Stimulated activated CD8-positive, alpha-beta memory T cell treated with anti-CD3 and anti-CD28 coated beads, Interleukin-15, amount 100 ng/mL, for 1 hour (primary cell): ENCODE measurements at places on chromosomes 13 and 19.
A peak's percentile ranks its signal among the peaks of the same experiment; 100 is the strongest.

DNA sequence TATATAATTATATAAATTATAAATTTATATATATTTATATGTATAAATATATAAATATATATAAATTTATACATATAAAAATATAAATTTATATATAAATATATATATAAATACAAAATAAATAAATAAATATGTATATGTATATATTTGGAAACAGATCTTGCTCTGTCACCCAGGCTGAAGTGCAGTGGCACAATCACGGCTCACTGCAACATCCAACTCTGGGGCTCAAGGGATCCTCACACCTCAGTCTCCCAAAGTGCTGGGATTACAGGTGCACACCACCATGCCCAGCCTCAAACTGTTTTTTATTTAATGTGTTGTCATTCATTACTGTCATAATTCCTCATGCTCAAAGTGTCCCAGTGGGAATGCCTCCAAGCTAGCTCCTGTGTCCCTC is 25.2 kb upstream of the PDCD5 start:
- DNase-seq: no peak

DNA sequence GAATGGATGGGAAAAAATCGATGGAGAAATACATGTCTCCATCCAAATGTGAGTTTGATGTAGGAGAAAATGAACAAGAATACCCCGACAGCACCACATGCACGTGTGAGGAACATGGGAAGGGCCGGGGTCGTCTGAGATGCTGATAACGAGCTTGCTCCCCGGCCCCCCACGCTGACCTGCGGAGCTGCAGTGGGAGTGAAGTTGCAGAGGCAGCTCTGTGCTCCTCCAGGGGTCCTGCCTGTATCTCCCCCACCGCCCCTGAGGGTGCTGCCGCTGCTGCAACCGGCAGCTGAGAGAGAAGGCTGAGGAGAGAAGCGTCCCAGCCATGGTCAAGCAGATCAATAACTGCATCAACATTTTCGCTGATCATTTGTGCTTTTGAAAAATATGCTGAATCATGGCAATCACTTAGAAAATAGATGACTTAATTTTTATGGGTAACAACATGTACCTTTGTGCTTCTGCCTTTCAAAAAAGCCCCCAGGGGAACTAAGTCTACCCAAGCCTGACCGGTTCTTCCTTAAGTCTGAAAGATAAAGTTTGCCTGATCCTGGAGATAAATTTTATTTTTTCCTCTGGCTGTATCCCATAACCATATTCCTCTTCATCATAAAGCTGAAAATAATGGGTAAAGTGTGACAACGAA is 18.2 kb upstream of the NAXD start:
- DNase-seq: no peak

- peak; percentile 39 for DNase-seq
Measured at GRCh38 chr19:3178377-3178972, at the start of gene S1PR4. TSS of gene S1PR4 (plus strand) at chr19:3178769. CDS start at chr19:3178793, 24 bp downstream.

DNA sequence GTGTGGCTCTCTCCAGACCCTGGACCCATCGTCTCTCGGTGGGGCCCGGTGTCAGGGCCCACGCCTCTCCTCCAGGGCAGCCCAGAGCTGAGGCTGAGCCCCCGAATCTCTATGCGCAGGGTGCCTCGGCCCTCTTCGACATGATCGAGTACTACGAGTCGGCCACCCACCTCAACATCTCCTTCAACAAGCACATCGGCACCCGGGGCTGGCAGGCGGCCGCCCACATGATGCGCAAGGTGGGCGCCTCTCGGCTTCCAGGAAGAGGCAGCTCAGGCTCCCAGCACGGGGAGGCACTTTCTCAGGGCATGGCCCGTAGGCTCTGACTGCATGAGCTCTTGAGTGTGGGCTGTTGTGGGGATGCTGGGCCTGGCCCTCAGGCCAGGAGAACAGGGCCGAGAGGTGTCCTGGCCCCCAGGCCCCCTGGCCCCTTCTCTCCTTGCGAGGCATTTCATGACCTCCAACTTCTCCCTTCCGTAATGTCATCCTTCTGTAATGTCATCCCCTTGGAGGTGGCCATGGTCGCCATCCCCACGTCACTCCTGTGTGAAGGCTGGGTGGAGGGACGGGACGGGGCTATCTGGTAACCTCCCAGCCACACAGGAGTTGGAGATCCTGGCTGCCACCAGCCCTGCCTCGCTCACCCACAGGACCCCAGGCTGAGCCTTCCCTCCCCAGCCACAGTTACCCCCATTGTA is 19.4 kb downstream of the NKPD1 start:
- no peak for DNase-seq

- no peak for DNase-seq
Measured at GRCh38 chr19:35650581-35650980, 2.5 kb downstream of the COX6B1 start.

DNA sequence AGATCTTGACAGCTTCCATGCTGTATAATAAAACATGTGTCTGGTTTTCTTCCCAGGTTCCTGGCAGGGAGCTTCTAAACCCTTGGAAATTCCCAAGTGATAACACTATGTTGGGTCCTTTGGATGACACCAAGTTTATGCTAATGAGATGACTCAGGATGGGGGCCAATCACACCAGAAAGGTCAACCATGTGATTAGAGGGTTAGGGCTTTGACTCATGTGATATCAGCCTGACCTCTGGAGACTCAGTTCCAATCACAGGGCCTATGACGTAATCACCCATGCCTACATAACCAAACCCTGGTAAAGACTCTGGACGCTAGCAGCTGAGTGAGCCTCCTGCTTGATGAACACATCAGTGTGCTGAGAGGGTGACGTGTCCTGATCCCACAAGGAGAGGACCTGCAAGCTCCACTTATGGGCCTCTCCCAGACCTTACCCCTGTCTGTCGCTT is 203.6 kb downstream of the DCLK1 start:
- DNase-seq: no peak

DNA sequence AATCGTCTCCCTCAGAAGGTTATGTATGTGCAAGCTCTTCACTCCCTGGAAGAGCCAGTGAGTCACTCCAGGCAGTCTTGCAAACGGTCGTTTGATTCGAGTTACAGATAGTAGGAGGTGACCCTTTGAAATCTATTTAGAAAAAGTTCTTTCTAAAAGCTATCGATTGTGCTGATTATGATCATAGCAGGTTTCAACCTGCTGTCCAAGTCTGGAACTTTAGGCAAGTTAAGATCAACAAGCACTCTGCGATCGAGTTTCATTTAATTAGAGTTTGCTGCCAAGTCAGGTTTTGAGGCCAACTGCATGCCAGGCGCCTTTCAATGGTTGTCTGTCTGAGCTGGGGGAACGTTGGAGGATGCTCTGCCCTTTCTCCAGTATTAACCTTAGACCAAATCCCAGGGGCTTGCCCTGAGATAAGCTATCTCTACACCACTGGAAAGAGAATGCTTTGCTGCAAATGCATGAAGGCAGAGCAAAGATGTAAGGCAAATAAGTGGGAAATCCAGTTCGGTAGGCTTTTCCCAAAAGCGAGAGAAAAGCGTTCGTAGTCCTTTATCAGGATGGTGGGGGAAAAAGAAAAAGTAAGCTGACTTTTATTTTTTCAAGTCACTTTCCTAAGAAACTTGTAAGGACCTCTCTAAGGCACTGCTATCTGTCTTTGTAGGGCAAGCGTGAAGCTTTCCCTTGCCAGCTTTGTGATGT is 287.5 kb downstream of the ATP8A2 start:
- no peak for DNase-seq

GRCh38 chr19:53576941-53577653 is 39.2 kb downstream of the ZNF331 start:
- DNase-seq: no peak

DNA sequence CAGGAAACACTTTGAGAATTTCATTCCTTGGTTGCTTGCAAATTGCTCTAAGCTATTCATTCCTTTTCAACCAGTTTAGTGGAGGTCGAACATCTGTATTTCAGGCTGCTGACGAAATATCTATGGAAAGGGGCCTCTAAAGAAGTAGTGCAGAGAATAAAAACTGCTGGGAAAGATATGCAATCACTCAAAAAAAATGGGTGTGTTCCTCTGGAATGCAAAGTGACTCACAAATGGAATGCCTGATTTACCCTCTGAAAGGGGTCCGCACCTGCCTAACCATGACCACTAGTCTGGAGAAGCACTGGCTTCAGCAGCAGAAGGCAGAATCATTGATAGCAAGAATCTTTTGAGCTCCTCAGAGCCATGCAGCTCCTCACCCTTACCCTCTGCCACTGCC is 129.4 kb downstream of the PCDH9 start:
- DNase-seq: no peak

GRCh38 chr19:49676136-49676783 is 811 bp upstream of the PRMT1 start:
- peak; percentile 40 for DNase-seq

GRCh38 chr13:43008596-43008995 is 14.8 kb upstream of the DNAJC15 start:
- no peak for DNase-seq

DNA sequence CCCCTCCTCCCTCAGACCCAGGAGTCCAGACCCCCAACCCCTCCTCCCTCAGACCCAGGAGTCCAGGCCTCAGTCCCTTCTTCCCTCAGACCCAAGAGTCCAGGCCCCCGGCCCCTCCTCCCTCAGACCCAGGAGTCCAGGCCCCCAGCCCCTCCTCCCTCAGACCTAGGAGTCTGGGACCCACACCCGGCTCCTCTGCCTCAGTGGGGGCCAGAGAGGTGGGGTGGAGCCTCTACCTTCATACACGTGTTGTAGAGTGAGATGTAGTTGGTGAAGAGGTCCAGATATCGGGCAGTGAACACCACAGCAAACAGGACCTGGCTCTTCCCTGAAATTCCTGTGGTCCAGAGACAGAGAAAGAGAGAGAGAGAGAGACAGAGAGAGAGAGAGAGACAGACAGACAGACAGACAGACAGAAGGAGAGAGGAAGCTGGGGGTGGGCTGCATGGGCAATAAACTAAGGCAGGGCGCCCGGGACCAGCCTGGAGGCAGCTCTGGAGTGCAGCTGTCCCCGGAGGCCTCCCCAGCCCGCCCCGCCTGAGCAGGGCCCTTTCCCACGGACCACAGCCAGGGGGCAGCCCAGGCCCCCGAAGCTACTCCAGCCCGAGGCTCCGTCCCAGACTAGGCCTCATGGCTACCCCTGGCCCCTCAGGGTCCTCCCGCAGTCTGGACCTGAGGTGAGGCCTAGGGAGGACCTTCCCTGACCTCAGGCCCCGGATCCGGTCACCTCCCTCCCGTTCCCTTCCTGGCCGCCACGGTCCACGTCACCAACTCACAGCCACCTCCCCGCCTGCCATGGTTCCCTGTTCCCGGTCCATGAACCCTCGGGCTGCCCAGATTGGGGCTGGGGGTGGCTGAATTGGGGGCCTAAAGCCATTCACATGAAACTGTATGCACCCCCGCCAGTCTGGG is 907 bp downstream of the KDELR1 start:
- no peak for DNase-seq

DNA sequence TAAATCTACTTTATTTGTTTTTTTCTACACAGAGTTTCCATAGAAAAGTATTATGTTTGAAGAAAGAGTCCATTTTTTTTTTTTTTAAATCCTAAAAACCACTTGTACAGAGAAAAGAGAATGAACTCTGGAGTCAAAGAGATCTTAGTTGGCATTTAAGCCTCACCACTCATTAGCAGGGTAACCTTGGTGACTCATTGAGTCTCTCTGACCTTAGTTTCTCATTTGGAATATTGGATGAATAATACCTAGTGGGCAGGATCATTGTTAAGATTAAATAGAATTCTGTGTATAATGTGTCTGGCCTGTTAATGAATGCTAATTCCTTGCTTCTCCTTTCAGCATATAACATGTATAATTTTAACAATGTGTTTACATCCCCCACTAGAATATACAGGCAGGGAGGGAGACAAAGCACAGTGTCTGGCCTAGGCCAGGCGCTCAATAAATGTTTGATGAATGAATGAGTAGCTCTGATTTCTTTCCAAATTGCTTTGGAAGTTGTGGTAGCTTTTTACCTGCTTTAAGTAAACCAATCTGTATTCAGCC is 48.7 kb upstream of the MYCBP2 start:
- no peak for DNase-seq

DNA sequence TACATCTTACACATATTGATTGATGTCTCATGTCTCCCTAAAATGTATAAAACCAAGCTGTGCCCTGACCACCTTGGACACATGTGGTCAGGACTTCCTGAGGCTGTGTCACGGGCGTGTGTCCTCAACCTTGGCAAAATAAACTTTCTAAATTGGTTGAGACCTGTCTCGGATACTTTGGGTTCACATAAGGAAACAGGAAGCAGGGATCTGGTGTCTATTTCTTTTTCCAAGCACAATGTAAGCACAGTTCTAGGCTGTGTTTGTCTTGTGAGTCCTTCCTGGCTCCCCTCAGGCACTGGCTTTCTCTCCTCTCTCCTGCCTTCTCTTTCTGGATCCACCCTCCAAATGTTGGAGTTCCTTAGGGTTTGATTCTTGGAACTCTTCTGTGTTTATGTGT is 27.6 kb upstream of the TPT1 start:
- DNase-seq: no peak

DNA sequence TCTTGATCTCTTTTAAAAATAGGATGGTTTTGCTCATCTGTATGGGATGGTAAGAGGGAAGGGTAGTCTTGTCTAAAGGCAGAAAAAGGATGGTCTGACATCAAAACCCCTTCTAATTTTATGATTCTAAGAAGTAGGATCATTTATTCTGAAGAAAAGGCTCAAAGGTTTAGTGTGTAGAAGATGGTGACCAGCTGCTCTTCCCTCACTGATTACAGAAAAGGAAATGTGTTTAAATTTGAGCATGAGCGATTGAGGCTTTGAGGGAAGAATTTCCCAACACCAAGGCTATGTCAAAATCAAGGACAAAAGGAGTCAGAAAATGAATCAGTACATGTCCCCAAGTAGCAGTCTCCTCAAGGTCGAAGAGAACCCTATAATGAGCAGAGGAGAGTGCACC is 909.8 kb downstream of the EFNB2 start:
- no peak for DNase-seq

DNA sequence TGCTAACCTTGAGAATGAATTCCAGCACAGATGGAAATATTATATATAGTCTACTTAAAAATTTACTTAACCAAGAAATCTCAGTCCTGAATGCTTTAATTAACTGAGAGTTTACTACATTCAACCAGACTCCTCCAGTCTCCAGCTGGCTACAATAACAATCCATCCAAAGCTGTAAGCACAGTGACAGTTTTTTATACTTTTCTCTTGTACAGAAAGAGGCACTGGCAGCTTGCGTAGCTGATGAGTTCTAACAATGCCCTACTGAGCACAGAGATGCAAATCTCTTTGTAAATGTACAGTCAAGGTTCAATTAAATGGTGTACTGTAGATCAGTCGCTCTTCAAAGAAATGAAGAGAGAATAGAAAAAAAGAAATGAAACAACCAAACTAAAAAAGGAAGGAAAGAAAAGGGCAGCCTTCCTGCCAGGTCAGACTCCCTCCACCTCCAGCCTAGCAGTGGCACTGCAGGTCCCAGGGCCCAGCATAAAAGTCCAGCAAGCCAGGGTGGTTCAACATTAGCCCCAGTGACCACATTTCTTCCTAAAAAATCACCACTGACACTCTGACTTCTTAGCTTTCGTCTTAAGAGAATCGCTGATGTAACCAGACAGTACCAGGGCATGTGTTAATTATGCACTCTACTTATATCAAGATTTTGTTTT is 88.4 kb downstream of the SACS start:
- no peak for DNase-seq

DNA sequence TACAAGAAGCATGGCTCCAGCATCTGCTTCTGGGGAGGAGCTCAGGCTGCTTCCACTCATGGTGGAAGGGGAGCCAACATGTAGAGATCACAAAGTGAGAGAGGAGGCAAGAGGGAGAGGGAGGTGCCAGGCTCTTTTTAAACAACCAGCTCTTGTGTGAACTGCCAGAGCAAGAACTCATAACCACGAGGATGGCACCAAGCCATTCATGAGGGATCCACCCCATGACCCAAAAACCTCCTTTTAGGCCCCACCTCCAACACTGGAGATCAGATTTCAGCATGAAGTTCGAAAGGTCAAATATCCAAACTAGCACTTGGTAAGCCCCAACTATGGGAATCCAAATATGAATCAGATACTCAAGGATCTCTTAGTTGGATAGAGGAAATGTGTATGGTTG is 131.2 kb downstream of the RXFP2 start:
- no peak for DNase-seq
